ENCODE measurements at places on chromosomes 2 and 18.

DNA sequence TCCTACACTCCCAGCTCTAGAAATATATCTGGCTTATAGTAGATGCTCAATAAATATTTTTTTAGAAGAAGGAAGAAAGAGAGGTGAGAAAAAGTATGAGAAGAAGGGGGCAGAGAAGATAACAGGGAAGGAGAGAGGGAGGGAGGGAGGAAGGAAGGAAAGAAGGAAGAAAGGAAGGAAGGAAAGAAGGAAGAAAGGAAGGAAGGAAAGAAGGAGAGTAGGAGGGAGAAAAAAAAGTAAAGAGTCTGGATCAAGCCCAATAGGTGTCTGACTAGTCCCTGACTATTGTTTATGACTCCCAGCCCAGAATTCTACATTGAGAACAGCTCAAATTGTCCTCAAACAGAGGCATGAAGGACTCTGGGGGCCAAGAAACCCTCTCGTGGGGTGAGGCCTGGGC, 83.9 kb downstream of the THNSL2 start:
- DNase-seq, result no peak

DNA sequence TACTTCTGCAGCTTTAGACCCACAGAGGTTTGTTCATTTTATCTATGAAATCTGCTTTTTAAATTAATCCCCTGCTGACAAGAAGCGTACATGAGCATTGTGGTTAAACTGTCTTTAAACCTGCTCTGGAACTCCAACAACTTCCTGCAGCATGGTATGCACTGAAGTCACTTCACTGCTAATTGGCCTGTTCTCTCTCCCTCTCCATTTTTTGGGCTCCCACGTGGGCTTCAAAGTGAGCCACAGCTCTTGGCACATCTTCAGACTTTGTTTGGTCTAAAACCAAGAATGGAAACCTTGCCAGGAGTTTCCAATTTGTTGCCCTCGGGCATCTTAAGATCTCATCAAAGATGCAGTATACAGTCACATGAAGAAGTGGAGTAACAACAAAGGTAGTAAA, 311.4 kb downstream of the LRRTM1 start:
- peak; percentile 31 for DNase-seq

GRCh38 chr2:84781942-84782716, 98.8 kb downstream of the TRABD2A start:
- no peak for DNase-seq

DNA sequence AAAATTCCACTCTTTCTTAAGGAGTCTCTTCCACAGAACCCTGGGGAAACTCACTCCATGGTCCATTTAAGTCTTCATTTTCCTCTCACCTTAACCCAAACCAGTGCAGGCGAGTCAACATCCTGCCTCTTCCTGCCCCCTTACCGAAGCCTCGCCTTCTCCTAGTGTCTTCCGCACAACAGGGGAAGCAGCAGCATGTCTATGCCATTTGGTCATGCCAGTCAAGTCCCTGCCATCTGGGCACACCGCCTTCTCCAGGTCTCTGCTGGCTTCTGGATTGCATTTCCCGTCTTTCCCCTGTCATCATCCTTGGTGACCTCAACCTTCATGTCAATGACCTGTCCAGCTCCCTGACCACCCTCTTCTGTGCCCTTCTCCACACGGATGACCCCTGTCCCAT, 77.3 kb upstream of the FZD7 start:
- no peak for DNase-seq

DNA sequence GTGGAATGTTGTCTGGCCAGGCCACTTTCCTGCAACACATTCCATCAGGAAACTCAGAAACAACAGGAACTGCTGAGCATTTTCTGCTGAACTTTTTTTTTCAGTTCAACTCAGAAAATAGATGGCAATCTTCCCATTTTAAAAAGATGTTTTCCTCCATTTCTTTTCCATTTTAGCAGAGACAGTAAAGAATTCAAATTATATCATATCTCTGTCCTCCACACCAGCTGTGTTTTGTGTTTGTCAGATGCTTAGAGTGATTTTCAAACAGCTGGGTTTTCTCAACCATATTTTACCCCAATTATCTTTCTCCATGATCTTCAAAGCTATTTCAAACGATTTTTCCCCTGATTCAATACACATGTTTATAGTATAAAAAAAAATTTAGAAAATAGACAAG, 713.4 kb downstream of the LRRTM4 start:
- DNase-seq, result no peak

- DNase-seq, result no peak
Observed at GRCh38 chr18:52391810-52392559, 52.0 kb downstream of the DCC start.

GRCh38 chr2:44533508-44533907, 171.8 kb downstream of the CAMKMT start:
- DNase-seq, result no peak

- peak; percentile 99 for DNase-seq
Observed at GRCh38 chr2:160920791-160921303, 239.4 kb upstream of the TANK start.

DNA sequence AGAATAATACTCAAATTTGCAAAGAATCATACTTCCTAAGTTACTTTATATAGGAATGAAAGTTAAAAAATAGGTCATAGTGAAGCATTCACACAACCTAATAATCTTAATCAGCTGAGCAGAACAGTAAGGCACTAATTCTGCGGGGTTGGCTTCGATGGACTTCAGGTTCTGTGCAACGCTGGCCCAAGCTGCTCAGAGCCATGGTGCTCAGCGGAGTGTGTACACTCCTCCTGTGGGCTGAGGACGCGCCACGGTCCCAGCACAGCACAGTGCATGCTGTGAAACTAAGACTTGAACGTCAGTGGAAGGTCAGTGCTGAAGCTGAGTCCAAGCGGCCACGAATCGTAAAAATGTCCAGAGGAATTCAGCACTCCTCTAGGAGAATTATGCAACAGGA, 66.7 kb downstream of the MYT1L start:
- no peak for DNase-seq

- DNase-seq, result no peak
Observed at GRCh38 chr18:40524881-40525280, 1430.2 kb upstream of the PIK3C3 start.
